ENCODE measurements at places on chromosomes 4 and X.

DNA sequence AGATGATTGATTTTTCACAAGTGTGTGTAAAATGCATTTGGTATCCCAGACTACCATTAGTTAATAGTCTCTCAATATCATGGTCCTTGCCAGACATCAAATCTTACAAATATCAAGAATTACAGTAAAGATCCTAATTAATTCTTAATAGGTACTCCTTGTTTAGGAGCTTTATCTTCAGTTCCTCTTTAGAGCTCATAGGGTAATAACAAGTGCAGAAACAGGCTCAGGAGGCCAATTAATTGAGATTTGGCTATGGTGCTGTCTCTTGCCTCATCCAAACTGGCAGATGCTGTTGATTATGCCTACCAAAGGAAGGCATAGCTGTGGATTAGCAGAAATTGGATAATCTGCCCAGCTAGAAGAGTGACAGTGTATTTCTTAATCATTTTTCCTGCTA, 6.9 kb downstream of the MTMR1 start:
- DNase-seq = no peak

GRCh38 chr4:173367946-173368345, 2.8 kb upstream of the SAP30 start:
- no peak for DNase-seq

DNA sequence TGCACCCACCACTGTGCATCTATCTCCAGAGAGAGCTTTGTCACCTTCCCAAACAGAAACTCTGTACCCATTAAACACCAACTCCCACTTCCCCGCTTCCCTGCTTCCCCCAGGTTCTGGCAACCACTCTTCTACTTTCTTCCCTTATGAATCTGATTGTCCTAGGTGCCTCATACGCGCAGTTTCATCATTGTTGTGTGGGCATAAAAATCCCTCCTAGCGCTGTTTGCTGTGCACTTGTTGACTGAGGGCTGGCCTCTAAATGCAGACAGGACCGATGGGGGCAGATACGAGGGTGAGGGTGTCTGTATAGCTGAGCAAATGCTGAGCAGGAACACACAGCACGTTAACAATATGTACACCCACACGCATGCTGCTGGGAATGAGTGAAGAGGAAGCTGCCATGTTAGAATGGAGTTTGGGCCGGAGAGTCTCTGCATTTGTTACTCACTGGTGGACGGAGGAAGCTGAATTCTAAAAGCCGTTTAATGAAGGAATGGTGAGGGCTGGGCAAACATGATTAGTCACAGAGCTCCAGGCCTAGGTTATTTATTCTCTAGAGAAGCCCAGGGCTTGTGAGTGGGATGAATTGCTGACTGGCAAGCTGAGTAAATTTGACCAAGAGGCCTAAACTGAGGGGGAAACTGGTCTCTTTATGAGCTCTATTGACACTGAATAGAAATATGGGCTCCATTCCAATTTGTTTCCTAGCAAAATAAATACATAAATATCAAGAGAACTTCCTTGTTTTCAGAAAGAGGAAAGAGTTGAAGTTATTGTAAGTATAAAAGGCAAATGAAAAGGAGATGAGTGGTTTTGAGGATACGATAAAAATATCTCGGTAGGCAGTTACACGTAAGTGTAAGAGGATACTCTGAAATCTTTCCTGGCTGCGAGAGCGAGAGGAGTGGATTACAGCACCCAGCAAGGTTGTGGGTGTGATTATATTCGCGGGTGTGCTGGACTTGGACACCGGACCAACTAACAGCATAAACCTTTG, 95.9 kb upstream of the RPS6KA3 start:
- DNase-seq = peak; percentile 14

GRCh38 chrX:44157283-44157682, 184.1 kb upstream of the NDP start:
- DNase-seq = no peak

- no peak for DNase-seq
These were observed 42.0 kb downstream of the SLC4A4 start for GRCh38 chr4:71380788-71381187.

Measured in H4 (cell line).